Uterus (tissue), 4 donors: ENCODE measurements at places on chromosomes 5 and 9. TPM values are rescaled to one million over a fixed set of nuclear protein-coding genes. Genes with fewer than 3 reads are reported as not detected.
A peak's percentile ranks its signal among the peaks of the same experiment; 100 is the strongest.

DNA sequence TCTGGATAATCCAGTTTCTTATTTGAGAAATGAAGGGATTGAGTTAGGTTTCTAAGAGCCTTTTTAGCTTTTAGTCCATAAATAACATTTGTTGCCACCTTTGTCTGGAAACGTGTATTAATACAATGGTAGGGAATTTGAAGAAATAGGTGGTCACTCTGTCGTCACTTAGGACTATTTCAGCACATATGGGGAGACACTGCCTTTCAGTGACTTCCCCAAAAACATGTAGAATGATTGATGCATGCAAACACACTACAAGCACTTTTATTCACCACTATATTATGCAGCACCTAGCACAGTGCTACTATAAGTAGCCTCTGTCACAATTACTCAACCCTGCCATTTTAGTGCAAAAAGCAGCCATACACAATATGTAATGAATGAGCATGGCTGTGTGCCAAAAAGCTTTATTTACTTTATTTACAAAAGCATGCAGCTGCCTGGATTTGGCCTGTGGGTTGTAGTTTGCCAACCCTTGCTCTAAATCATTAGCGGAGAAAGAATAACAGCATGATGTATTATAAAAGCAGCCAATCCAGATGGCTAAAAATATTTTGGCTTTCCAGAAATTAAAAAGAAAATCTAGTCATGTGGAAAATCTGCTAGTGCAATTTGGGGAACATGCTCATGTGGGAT, 154.2 kb upstream of the HMHB1 start:
- DNase-seq, result no peak

DNA sequence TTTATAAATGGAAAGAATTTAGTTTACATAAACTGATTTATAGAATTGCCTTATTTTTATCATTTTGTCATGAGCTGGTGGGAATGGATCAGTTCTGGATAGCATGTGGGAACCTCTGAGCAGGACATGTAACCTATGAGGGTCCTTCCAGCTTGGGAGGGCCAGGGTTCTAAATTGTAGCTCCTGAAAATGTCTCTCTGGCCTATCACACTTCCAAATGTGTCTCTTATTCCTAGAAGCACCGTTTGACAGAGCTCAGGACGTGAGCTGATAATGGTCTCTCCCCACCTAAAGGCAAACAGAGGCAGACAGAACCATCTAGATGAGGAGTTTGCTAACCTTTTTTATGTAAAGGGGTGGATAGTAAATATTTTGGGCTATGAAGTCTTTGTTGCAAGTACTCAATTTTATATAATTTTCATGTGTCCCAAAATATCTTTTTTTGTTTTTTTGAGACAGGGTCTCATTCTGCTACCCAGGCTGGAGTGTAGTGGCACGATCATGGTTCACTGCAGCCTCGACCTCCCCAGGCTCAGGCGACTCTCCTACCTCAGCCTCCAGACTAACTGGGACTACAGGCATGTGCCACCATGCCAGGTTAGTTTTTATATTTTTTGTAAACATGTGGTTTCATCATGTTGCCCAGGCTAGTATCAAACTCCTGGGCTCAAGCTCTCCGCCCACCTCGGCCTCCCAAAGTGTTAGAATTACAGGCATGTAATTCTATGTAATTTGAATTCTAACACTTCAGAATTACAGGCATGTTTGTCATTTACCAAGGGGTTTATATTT, 4.0 kb downstream of the TRAF1 start:
- no peak for DNase-seq

DNA sequence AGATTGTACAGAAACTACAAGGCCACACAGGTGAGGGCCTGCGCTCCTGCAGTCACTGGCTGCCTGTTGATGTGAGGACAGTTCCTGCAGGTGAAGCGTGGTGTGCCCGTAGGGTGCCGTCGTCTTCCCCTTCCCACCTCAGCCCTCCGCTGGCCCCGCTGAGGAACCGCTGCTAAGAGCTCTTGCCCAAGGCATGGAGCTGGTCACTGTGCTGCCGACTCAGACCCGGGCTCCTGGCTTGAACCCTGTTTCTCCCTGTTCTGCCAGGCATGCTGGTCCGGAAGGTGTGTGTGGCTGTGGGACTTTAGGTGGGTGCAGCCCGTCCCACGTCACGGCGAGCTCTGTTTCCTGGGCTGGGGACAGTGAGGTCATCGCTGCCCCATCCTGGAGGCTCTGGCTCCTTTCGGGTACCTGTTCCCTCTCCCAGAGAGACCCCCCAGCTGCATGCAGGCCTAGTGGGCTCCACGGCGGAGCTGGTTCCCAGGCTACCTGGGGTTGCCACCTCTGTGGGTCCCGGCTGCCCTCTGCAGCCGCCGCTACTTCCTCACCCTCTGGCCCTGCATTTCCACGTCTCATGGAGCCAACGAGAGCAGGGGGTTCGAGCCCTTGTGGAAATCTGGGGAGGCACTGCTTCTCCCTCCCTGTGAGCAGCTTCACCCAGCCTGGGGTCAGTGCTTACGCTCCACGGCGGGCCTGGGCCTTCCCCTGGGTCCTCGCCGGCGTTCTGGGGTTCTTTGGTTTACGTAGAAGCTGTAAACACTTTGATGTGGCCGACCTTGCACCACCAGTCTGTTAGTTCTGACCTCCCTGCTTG, 7.6 kb downstream of the RNU6ATAC start:
- no peak for DNase-seq

- no peak for DNase-seq
Measured at GRCh38 chr5:37811866-37812265, 28.0 kb downstream of the GDNF start.

- no peak for DNase-seq
Measured at GRCh38 chr5:80277191-80277590, 21.3 kb upstream of the SERINC5 start.

- DNase-seq, result no peak
Measured at GRCh38 chr9:130239363-130239695, 26.2 kb upstream of the HMCN2 start.

- DNase-seq, result no peak
Measured at GRCh38 chr9:6565312-6565711, 80.2 kb downstream of the GLDC start.

- DNase-seq, result no peak
Measured at GRCh38 chr5:4023091-4023752, 427.6 kb downstream of the IRX1 start.

DNA sequence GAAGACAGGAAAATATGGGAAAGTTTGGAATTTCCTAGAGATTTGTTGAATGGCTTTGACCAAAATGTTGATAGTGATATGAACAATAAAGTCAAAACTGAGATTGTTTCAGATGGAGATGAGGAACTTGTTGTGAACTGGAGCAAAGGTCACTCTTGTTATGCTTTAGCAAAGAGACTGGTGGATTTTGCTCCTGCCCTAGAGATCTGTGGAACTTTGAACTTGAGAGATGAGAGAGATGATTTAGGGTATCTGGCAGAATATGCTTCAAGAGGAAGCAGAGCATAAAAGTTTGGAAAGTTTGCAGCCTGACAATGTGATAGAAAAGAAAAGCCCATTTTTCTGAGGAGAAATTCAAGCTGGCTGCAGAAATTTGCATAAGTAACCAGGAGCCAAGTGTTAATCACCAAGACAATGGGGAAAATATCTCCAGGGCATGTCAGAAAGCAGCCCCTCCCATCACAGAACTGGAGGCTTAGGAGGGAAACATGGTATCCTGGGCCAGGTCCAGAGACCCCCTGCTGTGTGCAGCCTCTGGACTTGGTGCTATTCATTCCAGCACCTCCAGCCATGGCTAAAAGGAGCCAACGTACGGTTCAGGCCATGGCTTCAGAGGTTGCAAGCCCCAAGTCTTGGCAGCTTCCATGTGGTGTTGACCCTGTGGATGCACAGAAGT, 114.3 kb upstream of the STARD4 start:
- no peak for DNase-seq

DNA sequence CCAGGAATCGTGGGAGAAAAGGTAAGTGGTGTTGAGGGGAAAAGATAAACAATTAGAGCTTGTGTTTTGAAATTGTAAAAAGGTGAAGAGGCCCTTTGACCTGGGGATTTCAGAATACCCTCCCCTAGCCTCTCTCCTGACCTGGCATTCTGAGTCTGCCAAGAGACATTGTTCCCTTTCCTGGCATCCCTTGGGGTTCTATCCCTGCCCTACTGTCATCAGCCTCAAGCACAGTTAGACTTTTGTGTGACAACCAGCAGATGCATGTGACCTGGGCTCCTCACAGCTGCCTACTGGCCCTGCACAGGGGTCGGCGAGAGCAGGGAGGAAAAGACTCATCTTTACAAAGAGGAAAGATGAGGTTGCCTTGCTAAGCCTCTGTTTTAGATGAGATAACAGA, 72.2 kb upstream of the ORM1 start:
- no peak for DNase-seq

- peak; percentile 20 for DNase-seq
Measured at GRCh38 chr9:134175808-134176598, 11.6 kb upstream of the RNU6ATAC start.

- no peak for DNase-seq
Measured at GRCh38 chr9:31275419-31275818, 1109.0 kb upstream of the ACO1 start.

DNA sequence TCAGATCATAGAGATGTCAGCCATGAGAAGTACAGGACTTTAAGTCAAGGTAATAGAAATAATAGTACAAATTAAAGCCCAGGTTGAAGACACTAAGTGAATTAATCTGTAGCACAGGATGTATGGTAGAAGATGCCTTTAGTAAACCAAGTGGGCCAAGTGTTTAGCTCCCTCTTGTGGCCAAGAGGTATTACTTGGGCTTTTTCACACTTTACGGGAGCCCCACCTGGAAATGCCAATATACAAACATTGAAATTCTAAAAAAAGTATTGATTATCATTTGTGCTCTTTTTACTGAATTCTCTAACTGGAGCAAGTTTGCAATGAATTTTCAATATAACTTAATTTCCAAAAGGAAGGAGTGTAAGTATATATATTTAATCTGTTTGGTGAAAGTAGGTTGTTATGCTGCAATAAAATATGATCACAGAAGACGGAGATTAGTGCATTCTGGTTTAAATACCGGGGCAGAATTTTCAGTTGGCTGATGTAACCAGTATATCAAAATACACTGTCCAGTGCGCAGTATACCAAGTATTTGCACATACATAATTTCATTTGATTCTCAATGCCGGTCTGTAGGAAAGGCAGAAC, 84.7 kb downstream of the PARP8 start:
- DNase-seq, result no peak

GRCh38 chr9:78866207-78867132, 569.5 kb downstream of the PSAT1 start:
- no peak for DNase-seq

BNIP1 gene
- 9.8 TPM for total RNA-seq

PCDHGB5 gene
- total RNA-seq, result 10.0 TPM

NFX1 gene
- total RNA-seq, result 18.5 TPM

TGFBI gene
- total RNA-seq, result 33.3 TPM

ARL14EPL gene
- not detected for total RNA-seq

TXNDC8 gene
- not detected for total RNA-seq
